Hepatocyte (in vitro differentiated cells): ENCODE measurements at places on chromosomes 3 and 15. TPM values are rescaled to one million over a fixed set of nuclear protein-coding genes. Genes with fewer than 3 reads are reported as not detected.

CCDC191 gene
- polyA plus RNA-seq: 1.1 and 2.7 TPM in 2 replicates

ATP8B4 gene
- polyA plus RNA-seq: 0.21 and 1.3 TPM in 2 replicates

LINGO1 gene
- polyA plus RNA-seq: 5.1 and 8.1 TPM in 2 replicates

TTLL13 gene
- polyA plus RNA-seq: 0.27 TPM in 1 of 2 replicates, not detected in the other

RTP3 gene
- polyA plus RNA-seq: 0.57 and 1.8 TPM in 2 replicates

CHRNA7 gene
- 3.0 and 5.4 TPM in 2 replicates for polyA plus RNA-seq

SLC7A14 gene
- not detected in 2 replicates for polyA plus RNA-seq

UBAP1L gene
- 2.5 and 3.0 TPM in 2 replicates for polyA plus RNA-seq

DUOXA2 gene
- polyA plus RNA-seq: 35.8 and 40.1 TPM in 2 replicates

GABRR3 gene
- polyA plus RNA-seq: not detected in 2 replicates

STRIT1 gene
- 1.4 TPM in 1 of 2 replicates, not detected in the other for polyA plus RNA-seq

IL20RB gene
- 0.59 TPM in 1 of 2 replicates, not detected in the other for polyA plus RNA-seq

CYP1A2 gene
- polyA plus RNA-seq: 0.17 TPM in 1 of 2 replicates, not detected in the other

CORO2B gene
- 4.6 and 5.1 TPM in 2 replicates for polyA plus RNA-seq

ATOSA gene
- 6.8 and 9.9 TPM in 2 replicates for polyA plus RNA-seq

PLXNA1 gene
- polyA plus RNA-seq: 19.7 and 21.3 TPM in 2 replicates

LAMB2 gene
- 437 and 474 TPM in 2 replicates for polyA plus RNA-seq

CASR gene
- polyA plus RNA-seq: 0.18 and 0.61 TPM in 2 replicates

RBMS3 gene
- 32.6 and 34.9 TPM in 2 replicates for polyA plus RNA-seq

ISL2 gene
- 3.3 and 4.7 TPM in 2 replicates for polyA plus RNA-seq

KIF15 gene
- polyA plus RNA-seq: 1.4 and 2.6 TPM in 2 replicates

GP9 gene
- not detected in 2 replicates for polyA plus RNA-seq

GASK1A gene
- 1.1 and 2.6 TPM in 2 replicates for polyA plus RNA-seq

PLSCR2 gene
- polyA plus RNA-seq: 0.18 TPM in 1 of 2 replicates, not detected in the other

TEX55 gene
- polyA plus RNA-seq: not detected in 2 replicates

KATNBL1 gene
- 55.4 and 72.0 TPM in 2 replicates for polyA plus RNA-seq

GOLGA6B gene
- polyA plus RNA-seq: not detected in 2 replicates

IL17RE gene
- polyA plus RNA-seq: 6.3 and 6.8 TPM in 2 replicates

ANKUB1 gene
- polyA plus RNA-seq: not detected in 2 replicates

TRPM1 gene
- polyA plus RNA-seq: not detected in 2 replicates

TLR9 gene
- not detected in 2 replicates for polyA plus RNA-seq

ZNF860 gene
- 0.32 and 1.3 TPM in 2 replicates for polyA plus RNA-seq

ZMYND10 gene
- polyA plus RNA-seq: 0.18 and 0.77 TPM in 2 replicates

FILIP1L gene
- 40.5 and 49.4 TPM in 2 replicates for polyA plus RNA-seq

LARP6 gene
- polyA plus RNA-seq: 50.0 and 55.9 TPM in 2 replicates

FAM81A gene
- 0.85 and 1.0 TPM in 2 replicates for polyA plus RNA-seq

SYNM gene
- polyA plus RNA-seq: 9.7 and 10.5 TPM in 2 replicates

SCAMP5 gene
- 7.8 and 10.6 TPM in 2 replicates for polyA plus RNA-seq
